Skeletal muscle cell (primary cell): ENCODE measurements at places on chromosomes 11 and 22.

GRCh38 chr22:39920134-39920743 lies 19.4 kb downstream of the GRAP2 start:
- no peak for DNase-seq

GRCh38 chr11:18066626-18067025 lies 20.6 kb upstream of the TPH1 start:
- DNase-seq, result no peak

GRCh38 chr11:110762590-110762989 lies 50.4 kb upstream of the ARHGAP20 start:
- DNase-seq, result peak; percentile 75

- no peak for DNase-seq
Measured at GRCh38 chr11:60910711-60911380, 3.1 kb upstream of the TMEM109 start.
